Choroid plexus epithelial cell (primary cell): ENCODE measurements at places on chromosomes 2 and 18.

DNA sequence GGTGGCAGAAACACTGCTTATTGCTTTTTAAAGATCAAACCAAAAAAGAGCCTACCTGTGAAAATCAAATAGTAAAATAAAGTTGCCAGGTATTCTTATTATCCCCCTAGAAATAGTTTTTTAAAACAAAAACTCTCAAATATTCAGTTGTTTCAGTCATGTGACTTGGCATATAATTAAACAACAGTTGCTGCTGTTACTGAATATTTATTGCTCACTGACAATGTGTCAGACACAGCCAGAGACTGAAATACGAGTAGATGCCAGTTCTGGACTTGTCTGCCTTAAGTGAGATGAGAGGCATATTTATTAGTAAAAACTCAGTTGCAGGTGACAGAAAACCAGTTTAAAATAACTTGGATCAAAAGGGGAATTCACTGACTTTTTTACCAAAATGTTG, 106.0 kb upstream of the RAB12 start:
- DNase-seq: no peak

- DNase-seq: no peak
Observed at GRCh38 chr18:70822117-70822516, 533.3 kb downstream of the SOCS6 start.

DNA sequence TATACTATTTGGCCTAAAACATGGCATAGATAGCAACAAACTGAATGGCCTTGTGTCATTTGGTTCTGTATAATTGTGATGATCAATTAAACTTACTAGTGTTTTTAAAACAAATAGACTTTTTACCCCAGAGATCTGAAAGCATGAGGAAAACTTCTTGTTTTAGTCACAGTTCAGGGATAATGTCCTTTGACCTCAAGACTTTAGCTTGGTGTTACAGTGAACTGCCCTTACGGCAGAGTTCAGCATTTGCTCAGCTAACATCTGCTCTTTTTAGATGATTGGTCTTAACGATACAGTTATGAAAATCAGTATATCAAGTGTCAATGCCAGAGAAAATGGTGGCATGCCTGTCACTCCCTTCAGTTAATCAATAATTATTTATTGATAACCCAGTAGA, 429.2 kb downstream of the PARD3B start:
- DNase-seq: no peak

DNA sequence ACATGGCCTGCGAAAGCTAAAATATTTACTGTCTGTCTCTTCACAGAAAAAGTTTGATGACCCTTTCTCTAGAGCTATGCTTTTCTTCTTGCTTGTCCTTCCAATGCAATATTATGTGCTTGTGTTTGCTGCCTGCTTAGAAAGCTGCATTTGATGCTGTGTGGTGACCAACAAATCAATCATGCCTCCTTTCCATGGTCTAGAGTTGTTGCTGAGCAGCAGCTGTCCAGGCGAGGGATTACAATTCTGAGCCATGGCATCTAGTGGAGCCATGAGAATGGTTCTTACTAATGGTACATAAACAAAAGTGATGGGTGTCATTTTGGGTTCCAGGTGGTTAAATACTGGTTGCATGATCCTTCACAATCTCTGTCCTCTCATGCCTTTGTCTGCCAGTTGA, 1142.1 kb downstream of the DPP10 start:
- no peak for DNase-seq

DNA sequence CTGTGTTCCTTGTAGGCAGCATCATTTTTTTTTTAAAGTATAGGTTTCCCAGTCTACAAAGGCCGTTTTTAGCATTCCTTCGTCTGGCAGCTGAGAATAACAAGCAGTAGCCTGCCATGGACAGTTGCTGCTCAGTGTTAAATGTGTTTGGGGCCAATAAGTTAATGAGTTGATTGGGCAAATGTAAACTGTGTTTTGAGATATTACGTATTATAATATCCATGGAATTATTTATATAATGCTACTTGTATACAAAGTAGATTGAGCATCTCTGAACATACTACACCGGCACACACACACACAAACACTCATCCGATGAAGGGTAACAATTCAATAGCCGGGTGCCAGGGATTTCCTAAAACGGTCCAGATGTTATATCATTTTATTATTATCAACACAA, 97.2 kb downstream of the IRS1 start:
- DNase-seq: no peak

GRCh38 chr2:157052685-157053224, 204.8 kb upstream of the GALNT5 start:
- peak; percentile 92 for DNase-seq

DNA sequence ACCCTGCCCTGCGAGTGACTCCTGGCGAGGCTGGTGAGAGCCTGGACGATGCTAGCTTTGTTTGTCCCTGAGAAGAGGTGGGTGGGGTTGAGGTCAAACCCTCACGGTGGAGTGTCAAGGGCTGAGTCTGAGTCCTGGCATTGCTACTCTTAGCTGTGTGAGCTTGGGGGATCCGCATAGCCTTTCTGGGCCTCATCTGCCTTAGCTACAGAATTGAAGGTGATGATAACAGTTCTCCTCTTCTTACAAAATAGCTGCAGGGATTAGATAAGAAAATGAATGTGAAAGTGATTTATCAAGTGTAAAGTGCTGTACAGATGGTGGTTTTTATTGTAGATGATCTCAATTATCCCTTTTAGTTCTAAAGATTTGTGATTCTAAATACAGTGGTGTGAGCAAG, 144.6 kb downstream of the LPIN1 start:
- DNase-seq: no peak

- no peak for DNase-seq
Observed at GRCh38 chr2:182904844-182905243, 38.4 kb upstream of the FRZB start.

- DNase-seq: peak; percentile 83
Observed at GRCh38 chr18:36809590-36810381, 19.0 kb downstream of the TPGS2 start.

GRCh38 chr18:75073654-75074053, 135.3 kb downstream of the PTGR3 start:
- DNase-seq: no peak

GRCh38 chr2:42566025-42566424, 2.4 kb upstream of the MTA3 start:
- no peak for DNase-seq

- peak; percentile 67 for DNase-seq
Observed at GRCh38 chr2:215764441-215765048, 248.8 kb downstream of the MREG start.

- no peak for DNase-seq
Observed at GRCh38 chr2:193336781-193337180, 1142.0 kb upstream of the TMEFF2 start.

- peak; percentile 58 for DNase-seq
Observed at GRCh38 chr18:74081966-74082741, 65.5 kb downstream of the FBXO15 start.

DNA sequence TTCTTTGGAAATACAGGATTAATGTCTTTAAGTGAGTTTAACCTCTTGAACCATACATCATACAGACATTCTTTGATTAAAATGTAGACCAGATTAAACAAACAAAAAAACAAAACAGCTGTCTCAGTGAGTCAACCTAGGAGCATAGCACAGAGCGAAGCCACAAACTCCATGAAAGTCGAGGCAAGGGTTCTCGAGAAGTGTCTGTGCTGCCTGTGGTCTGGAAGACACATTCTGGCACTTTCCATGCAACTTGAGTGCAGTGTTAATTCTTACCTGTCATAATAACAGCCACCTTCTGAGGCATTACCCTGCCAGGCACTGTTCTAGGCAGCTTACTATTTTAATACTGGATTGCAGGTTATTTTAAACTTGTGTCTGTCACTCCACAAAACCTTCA, 435.5 kb upstream of the MMADHC start:
- no peak for DNase-seq

DNA sequence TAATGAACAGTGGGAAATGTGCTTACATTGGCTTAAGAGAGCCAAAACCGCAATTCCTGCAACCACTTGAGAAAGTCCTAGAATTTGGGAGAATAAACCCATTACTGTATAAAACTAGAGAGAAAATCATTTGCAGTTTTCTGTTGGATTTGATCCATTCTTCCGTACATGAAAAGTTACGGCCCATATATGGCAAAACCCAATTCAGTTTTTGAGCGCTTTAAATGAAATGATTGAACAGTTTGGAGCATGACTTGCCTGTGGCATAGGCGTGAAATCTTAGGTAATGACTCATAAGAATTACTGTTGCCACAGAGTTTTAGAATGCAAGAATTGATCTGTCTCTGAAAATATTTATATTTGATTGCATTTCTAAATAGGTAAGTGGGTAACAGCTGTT, 52.0 kb downstream of the PHLPP1 start:
- peak; percentile 67 for DNase-seq

DNA sequence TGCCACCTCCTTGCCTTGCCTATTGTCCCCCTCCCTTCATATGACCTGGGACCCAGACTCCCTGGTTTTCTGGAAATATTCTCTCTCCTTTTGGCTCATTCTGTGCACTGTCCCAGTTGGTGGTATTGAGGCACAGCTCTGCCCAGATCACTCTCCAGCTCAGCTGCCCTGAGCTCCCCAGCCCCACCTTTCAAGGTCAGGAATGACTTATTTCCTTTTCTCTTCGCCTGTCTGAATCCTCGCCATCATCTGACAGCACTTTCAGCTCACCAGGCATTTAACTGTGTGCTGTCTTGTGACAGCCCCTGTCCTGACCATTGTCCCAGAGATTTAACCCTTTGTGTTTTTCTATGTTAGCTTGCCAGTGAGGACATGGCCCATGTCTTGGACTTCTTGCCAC, 133.0 kb downstream of the MSH2 start:
- peak; percentile 53 for DNase-seq

GRCh38 chr2:45860136-45861121, 209.0 kb downstream of the PRKCE start:
- DNase-seq: peak; percentile 69

DNA sequence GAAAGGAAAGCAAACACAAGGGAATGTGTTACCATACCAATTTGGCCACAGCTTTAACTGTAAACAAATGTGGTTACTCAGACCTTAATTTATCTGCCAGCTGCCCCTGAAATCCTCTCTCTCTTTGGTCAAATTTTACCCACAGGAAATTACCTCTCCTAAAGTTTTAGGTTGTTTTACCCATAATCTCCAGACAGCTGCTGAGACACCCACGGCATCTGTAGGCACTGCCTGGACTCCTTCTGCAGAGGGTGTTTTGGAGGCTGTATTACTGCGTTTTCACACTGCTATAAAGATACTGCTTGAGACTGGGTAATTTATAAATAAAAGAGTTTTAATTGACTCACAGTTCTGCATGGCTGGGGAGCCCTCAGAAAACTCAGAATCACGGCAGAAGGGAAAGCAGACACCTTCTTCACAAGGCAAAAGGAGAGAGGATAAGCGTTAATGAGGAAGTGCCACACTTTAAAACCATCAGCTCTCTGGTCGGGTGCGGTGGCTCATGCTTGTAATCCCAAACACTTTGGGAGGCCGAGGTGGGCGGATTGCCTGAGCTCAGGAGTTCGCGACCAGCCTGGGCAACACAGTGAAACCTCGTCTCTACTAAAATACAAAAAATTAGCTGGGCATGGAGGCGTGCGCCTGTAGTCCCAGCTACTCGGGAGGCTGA, 677.5 kb upstream of the FSHR start:
- DNase-seq: no peak

DNA sequence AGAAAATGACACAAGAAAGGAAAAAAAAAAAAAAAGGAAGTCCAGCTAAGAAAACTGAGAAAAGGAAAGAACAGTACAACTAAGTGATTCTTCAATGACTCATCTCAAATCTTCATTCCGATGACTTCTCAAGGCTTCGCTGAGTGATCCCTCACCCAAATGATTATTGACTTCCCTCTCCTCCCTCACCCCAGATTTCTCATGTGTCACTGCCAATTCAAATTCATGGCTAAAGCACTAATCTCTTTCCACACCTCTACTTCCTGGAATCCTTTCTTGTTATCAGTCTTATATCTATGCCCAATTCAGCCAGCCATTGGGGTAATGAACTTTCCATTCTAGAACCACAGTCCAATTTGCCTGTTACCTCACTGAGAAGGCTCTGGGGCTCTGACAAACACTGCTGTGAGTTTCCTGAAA, 7.2 kb upstream of the ABCB11 start:
- peak; percentile 73 for DNase-seq

- DNase-seq: no peak
Observed at GRCh38 chr2:112074506-112074905, 19.4 kb downstream of the TMEM87B start.

- no peak for DNase-seq
Observed at GRCh38 chr2:149365931-149366583, 35.7 kb downstream of the LYPD6 start.

- DNase-seq: no peak
Observed at GRCh38 chr2:99398303-99398702, 61.1 kb downstream of the EIF5B start.

DNA sequence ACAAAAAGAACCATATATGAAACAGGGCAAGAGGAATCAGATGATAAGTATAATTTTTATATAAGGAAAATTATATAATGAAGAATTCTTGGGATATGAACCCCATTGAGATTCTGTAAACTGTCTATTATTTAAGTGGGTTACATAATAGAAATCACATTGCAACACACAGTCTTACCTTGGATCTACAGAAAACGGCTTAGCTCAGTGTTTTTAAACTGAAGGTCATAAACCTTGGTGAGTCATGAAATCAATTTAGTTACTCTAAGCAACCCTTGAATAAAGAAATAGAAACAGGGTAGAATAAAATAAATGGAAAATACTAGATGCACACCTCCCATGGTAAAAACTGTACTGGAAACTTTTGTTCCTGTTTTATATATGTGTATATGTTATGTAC, 50.7 kb downstream of the METTL8 start:
- DNase-seq: peak; percentile 43

DNA sequence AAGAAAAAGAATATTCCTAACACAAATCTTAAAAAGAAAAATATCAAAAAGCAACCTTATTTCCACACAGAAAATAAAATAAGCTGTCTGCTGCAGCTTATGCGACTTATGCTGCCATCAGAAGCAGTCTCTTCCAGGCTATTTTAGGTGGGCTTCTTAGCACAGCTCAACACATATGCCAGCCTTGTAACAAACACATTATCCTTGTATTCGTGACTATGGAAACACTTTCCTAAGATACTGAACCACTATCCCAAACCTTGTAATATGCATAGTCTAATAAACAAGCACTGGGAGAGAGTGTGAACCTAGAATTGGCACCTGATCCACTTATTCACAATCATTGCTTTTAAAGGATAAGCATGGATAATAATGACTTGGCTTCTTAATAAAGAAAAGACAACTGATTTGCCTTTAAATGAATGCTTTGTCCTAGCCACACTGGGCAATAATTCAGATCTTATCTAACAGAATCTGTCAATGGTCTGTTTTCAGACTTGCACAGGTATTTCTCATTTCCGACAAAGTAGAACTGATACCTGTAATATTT, 40.0 kb upstream of the RNU4ATAC start:
- no peak for DNase-seq
